Hippocampal formation (tissue), 2 donors: ENCODE measurements at places on chromosomes 6 and 20.

- DNase-seq, result no peak
Observed at GRCh38 chr6:142374965-142375733, 73.3 kb downstream of the ADGRG6 start.

- DNase-seq, result no peak
Observed at GRCh38 chr6:79526897-79527296, 10.3 kb downstream of the LCA5 start.

DNA sequence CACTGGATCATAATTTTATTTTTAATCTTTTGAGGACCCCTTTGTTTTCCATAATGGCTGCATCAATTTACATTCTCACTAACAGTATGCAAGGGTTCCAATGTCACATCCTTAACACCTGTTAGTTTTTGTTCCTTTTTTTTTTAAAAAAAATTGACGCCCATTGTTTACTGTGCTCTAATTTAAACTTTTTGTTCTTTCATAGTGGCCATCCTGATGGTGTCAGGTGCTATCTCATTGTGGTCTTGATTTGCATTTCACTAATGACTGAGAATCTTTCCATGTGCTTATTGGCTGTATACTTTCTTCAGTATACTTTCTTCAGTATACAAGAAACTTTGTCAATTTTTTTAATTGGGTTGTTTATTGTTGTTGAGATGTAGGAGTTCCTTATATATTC, 347.0 kb downstream of the RNGTT start:
- no peak for DNase-seq

DNA sequence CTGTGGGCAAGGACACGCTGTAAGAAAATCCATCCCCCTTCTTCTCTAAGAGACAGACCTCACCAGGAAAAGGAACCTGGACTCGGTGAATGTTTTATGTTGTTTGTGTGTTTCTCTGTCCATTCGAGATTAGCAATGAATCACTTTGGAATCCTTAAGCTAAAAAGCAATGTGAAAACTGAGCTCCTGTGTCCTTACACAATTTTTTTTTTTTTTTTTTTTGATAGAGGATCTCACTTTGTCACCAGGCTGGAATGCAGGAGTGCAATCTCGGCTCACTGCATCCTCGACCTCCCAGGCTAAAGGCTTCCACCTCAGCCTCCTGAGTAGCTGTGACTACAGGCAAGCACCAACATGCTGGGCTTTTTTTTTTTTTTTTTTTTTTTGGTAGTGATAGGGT, 32.1 kb downstream of the BFSP1 start:
- DNase-seq, result no peak

DNA sequence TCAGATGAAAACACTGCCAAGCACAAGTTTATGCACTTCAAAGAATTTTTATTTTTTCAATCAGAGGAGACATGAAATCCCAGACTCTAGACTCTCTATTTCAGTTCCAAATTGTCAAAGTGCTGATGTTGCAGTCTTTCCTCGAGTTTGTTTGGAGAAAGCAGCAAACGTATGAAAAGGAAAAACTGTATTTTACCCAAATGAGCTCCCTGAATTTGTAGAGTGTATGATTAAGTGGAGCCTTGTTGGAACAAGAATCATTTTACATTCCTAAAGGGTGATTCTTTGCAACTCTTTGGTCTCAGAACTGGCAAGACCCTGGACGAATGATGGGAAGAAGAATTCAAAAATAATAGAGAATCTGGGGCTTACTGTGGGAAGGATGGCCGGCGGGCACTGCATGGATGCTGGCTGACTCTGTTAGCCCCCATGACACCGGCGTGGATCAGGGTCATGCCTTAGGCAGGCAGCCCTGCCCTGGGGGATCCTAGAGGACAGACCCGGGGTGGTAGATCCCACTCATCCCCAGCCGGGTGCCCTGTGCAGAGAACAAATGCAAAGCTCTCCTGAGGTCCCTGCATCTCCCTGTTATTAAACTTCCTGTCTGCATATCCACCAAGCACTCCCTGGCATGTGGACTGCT, 207.4 kb downstream of the FNDC1 start:
- no peak for DNase-seq

GRCh38 chr6:111449129-111449528, 33.9 kb downstream of the REV3L start:
- no peak for DNase-seq

DNA sequence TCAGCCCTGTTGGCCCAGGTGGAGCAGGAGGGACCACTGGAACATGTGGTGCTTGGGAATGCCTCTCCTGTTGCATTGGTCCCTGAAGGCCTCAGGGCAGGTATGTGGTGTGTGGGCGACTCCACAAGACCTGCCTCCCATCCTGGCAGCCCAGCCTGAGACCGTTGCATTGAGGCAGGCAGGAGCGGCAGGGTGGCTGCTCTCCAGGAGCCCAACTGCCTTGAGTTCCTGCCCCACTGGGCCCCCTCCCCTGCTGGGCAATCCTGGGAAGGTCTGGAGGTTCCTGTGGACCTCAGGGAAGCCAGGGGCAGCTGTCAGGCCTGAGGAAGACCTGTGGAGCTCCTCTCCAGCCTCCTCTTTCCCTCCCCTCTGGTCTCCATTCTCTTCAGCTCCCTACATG, 19.8 kb downstream of the MAVS start:
- DNase-seq, result no peak

GRCh38 chr6:4071330-4071729, 7.6 kb downstream of the FAM217A start:
- DNase-seq, result no peak

GRCh38 chr6:7468382-7469081, 72.9 kb upstream of the DSP start:
- DNase-seq, result no peak

GRCh38 chr6:97645757-97646156, 362.7 kb upstream of the MMS22L start:
- DNase-seq, result no peak

DNA sequence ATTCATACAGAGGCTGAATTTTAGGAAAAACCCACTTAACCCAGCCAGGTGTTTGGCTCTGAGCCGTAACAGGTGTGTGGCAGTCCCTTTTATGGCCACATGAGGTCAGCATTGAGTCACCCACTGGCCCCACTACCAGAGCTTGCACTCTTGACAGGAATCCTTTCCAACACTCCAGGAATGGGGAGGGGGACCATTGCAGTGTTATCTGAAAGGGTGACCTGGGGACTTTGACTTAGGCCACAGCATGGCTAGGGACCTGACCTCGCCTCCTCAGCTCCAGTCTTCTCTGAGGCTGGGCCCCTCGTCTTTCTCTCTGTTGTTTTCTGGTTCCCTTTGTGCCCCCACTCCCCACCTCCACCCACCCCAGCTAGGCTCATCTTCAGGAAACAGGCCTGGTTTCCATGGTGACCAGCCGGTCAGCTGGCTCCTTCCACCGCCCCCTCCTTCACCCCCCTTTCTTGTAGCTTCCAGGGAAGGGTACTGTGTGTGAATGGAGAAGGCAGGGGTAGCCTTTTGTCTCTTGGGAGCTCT, 2.1 kb upstream of the TMEM151B start:
- DNase-seq, result peak; percentile 19

DNA sequence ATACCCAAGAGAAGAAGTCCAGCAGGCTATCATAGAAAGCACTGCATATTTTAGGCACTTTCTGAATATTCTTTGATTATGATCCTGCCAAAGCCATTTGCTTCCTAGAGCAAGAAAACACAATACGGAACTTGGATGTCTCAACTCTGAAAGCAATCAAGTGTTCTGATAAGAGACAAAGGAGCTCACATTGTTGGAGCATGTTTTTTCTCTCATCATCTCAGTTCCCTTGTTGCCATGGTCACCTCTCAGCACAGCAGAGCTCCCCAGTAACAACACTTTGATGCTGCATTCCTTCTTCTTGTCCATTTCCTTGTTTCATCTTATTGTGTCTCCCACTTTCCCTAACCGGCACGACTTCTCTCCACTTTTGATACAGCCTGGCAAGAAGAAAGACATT, 168.7 kb upstream of the FUT9 start:
- no peak for DNase-seq

- no peak for DNase-seq
Observed at GRCh38 chr6:143731789-143732188, 54.0 kb downstream of the PHACTR2 start.

DNA sequence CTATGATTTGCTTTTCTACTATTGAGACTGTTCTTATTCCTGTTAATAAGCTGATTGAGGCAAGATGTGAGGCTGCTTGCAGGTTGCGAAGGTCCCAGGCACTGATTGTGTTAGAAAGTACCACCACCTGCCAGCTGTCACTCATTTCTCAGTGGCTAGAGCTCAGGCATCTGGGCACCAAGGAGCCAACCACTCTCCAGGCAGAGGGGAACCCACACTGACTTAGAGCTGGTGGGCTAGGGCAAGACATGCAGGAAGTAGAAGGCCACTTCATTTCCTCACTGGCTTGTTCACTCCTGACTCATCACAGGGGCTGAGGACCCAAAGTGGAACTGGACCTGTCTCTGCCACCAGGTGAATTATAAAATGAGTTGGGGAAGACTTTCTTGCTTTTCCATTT, 7.8 kb upstream of the DLL1 start:
- no peak for DNase-seq

DNA sequence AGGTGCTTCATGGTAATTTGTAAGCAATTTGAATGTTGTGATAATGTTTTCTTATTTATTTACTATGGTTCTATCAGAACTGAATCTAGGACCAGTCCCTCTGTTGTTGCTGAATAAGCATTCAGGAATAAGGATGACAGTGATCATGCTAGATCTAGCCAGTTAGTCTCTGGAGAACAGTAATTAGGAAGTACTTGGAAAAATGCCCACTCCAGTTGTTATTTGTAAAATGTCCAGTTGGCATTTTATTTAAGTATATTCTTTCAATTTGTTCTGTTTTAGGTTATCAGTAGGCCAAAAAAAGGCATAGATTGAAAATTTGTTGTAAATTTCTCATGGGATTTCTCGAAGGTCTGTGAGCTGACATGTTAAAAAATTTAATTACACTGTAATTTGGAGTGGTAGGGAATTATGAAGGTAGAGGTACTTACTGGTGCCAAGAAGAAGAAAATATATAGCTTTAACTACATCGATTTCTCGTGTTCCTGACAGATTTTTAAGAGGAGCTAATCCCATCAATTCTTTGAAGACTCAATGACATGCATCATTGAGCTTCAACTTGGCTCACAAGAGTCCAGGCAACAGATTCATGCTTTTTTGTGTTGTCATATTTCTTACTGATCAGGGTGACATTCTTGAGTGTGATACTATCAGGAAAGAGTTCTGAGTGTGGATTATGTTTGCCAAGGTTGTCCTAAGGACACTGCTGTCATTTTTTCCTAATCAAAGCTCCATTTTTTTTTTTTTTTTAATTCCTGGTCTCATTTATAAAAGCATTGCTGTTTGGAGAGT, 177.3 kb downstream of the CARMIL1 start:
- DNase-seq, result no peak

GRCh38 chr6:89120371-89120770, 2.5 kb upstream of the SRSF12 start:
- DNase-seq, result no peak

GRCh38 chr6:168589275-168589674, 148.3 kb downstream of the SMOC2 start:
- no peak for DNase-seq

GRCh38 chr20:2397595-2398145, 17.0 kb downstream of the TGM6 start:
- no peak for DNase-seq

DNA sequence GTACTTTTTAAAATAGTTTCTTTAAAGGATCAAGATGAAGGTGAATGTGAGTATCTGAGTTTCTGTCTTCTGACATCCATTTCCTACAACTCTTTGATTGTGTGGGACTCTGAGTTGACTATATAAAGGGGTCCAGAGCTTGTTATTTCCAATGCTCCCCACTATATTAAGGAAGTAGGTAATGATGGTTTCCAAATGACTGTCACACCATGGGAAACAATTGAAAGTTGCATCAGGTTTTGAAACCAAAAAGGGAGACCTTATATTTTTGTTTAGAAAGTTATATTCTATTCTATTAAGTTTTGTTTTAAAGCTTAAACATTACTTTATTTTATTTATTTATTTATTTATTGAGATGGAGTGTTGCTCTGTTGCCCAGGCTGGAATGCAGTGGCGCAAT, 11.2 kb downstream of the CASS4 start:
- no peak for DNase-seq

DNA sequence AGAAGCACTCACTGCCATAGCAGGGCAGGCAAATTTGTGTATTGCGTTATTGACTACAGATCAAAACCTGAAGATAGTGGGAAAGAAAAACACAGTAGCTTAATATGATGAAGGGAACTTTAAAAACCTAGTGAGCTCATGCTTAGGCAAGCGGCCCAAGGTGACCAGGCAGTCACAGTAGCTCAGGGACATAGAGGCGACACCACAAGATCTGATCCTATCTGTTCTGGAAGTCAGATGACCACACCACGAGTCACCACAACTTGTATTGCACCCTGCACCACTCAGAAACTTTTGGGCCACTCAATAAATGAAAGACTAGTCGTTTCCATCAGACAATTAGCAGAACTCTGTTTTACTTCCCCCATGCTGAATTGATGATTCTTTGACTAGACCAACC, 4.9 kb downstream of the CLIC5 start:
- no peak for DNase-seq

DNA sequence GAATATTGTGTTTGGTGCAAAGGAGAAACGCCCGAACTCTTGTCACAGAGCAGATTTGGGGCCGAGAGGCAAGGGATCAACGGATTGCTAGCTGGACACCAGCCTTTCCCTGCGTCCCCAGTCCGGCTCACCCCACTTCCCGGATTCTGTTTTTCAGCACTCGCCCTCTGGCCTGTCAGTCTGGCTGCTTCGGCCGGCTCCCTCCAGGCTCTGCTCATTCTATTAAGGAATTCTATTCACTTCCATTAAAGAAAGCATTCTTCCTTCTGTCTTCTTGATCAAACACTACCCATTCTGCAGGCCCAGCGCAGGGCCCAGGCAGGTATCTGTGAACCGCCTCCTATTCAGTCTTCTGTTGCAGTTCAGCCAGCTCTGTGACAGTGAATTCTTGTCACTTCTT, 91.7 kb downstream of the RNF182 start:
- DNase-seq, result no peak

DNA sequence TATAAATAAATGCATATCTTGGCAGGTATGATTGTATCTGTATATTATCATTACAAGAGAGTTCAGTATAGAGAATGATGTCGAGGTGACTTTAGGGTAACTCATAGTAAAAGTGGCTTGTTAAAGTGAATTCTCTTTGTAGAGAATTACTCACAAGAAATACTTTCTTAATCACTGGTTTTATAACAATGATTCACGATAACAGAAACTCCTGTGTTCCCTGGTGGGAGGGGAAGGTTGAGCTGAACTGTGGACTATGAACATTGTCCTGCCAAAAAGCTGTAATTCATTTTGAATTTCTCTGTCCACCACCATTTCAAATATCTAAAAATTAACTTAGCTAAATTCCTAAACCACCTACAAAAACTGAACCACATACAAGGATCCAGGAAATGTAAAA, 7.7 kb downstream of the TPMT start:
- DNase-seq, result no peak
